ENCODE measurements at places on chromosomes 3 and 15.

- no peak for DNase-seq
Observed at GRCh38 chr15:69026355-69026754, 11.9 kb downstream of the NOX5 start.

GRCh38 chr3:32447865-32448400 is 54.7 kb downstream of the CMTM6 start:
- DNase-seq: no peak

DNA sequence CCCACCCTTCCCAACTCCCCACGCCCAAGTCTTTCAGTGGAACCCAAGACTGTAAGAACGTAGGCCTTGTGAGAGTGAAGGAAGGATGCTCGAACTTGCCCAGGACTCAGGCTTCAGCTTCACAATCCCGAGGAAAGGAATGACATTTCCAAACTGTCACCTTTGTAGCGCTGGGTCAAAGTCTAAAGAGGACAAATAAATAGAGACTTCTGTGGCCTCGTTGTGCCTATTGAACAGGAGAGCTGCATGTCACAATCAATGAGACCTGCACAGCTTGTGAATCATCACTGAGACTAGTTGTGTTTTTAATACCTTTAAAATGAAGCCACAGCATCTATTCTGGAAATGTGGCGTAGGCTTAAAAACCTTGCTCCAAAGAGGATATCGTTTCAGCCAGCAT is 222.8 kb upstream of the ST8SIA2 start:
- DNase-seq: no peak

DNA sequence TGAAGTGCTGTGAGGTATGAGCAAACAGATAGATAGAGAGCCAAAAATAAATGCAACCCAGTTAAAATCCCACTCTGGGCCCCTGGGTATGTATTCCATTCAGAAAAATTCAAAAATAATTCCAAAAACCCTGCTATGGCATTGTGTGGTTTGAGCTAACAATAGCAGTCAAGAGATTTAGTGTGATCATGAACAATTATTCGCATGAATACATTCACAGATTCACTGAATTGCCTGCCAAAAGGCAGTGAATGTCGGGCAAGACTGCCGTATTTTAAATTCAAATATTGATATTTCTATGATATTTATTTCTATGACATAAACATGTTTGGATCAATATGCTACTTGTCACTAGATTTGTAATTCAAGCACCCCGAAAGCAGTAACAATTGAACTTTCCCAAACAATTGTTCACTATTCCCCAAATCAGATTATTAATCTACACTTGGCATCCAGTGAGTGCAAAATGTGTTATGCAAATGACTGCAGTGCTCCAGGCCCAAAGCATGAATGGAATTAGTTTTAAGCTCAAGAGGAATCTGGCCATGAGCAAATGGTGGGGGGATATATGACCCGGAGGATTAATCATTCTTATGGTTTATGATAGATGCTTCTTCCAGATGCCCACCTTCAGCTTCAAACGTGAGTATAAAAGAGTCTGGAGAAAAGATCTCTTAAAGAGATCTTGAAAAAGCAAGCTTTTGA is 417.0 kb upstream of the MEIS2 start:
- no peak for DNase-seq

GRCh38 chr3:183116025-183116614 is 16.8 kb upstream of the MCCC1 start:
- peak; percentile 48 for DNase-seq

Measured in nucleus accumbens (tissue), 56 donors.